ENCODE measurements at places on chromosomes 11 and 22.

- no peak for DNase-seq
Observed at GRCh38 chr11:13297917-13298356, 20.3 kb downstream of the BMAL1 start.

- no peak for DNase-seq
Observed at GRCh38 chr22:32949391-32950173, 108.6 kb downstream of the SYN3 start.

GRCh38 chr22:42881982-42882656 lies 25.0 kb upstream of the ARFGAP3 start:
- DNase-seq = no peak

DNA sequence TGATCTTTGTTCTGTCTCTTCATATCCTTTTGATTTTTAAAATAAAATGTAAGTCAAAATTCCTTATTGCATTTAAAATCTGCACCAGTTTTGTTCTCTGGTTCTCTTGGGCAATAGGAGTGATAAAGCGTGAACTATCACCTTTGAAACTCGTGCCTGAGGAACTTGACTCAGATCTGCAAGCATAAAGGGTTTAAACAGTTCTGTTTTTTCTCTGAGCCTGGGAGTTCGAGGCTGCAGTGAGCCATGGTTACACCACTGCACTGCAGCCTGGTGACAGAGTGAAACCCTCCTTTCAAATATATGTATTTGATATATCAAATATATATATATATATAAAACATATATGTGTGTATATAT lies 38.9 kb upstream of the CLMP start:
- no peak for DNase-seq

Data from HTR-8/SVneo (cell line).